Nucleus accumbens (tissue), 56 donors: ENCODE measurements at places on chromosomes 6 and 20.

DNA sequence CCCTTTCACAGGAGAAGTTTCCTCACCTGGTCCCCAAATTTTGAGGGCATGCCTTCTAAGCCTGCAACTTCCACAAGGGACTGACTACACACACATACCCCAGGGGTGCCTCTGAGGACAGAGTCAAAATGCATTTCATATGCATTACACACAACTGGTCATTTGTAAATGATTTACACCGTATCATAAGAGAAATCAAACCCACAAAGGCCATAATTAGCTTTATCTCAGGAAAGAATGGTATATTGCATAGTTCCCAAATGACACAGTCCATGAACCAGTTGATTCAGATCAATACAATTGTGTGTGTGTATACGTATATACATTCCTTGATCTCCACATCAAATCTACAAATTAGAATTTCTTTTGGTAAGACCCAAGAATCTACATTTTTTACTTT, 203.3 kb upstream of the PRDM1 start:
- DNase-seq: no peak

GRCh38 chr6:79705456-79705995, 74.4 kb downstream of the SH3BGRL2 start:
- DNase-seq: no peak

DNA sequence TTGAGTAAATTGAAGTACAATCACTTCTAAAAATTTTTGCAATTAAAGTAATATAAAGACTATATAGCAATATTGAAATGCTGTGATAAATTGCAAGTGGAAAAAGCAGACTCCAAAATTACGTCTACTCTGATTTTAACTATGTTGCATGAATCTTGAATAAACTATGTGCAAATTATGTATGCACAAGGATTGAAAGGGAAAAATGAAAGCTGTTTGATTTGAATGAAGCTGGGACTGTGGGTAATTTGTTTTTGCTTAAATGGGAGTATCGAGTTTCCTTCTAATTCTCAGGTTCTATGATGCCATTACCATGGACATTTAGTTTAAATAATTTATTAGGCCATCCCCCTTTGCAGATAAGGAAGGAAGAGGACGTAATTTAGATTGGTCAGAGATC, 198.7 kb upstream of the MYLIP start:
- DNase-seq: no peak

GRCh38 chr20:58492795-58493524, 22.2 kb downstream of the APCDD1L start:
- no peak for DNase-seq

DNA sequence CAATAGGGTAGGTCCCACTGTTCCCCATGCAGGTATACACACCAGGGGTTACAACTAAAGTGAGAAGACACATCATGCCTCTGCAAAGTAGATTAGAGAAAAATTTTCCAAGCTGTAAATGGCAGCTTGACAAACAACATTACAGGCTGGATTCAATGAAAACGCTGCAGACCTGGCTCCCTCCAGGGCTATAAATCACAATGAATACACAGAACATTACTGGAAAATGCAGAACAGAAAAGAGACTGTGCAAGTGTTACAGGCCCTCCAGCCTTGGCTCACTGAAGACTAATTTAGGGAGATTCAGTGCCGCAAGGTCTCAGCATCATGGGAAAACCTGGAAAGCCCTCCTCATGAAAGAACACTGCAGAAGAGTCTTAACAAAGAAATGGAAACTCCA, 207.8 kb downstream of the KHDC1L start:
- no peak for DNase-seq

DNA sequence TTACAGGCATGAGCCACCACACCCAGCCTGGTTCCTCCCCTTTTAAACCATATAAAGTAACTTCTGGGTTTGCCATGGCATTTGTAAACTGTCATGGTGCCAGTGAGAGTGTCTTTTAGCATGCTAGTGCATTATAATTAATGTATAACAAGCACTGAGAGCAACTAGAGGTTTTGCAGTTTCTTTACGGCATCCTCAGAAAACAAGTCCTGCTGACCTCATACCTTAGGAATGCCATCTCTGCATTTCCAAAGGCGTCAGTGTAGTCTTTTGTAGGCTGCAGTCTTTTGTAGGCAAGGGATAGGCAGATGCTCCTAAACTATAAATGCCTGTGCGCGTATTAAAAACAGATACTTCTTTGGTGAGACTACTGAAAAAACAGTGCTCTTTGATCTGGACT, 75.0 kb upstream of the EZR start:
- no peak for DNase-seq

DNA sequence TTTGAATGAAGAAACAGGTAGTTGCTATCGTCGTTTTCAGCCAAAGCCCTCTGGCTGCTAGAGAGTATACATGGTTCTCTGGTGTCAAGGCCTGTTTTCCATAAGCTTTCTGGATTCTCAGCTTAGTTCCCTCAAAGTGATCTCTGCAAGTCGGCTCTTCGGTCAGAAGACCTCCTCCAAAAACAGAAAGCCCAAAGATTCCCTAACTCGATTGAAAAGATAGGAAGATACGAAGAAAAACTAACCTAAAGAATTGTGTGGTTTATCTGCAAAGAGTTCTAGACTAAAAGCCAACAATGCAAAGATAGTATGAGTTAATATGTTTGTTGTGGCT, 545 bp upstream of the ASCC3 start:
- DNase-seq: no peak

DNA sequence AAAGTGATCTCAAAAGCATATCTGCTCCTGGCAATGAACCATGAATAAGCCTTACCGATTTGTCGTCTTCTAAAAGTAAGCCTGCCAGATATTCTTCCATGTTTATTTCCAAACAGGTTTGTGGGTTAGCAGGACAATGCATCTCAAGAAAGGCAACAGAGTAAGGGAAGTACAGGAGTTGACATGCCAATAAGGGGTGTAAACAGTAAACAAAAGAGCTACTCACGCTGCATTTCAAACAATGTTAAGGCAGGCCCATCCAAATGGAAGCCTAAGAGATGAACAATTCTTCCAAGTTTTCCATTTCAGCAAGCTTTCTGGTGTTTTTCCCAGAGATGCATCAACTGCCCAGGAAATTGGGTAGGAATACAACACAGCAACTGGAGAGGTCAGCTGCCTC, 27.8 kb upstream of the CRIP3 start:
- DNase-seq: no peak

DNA sequence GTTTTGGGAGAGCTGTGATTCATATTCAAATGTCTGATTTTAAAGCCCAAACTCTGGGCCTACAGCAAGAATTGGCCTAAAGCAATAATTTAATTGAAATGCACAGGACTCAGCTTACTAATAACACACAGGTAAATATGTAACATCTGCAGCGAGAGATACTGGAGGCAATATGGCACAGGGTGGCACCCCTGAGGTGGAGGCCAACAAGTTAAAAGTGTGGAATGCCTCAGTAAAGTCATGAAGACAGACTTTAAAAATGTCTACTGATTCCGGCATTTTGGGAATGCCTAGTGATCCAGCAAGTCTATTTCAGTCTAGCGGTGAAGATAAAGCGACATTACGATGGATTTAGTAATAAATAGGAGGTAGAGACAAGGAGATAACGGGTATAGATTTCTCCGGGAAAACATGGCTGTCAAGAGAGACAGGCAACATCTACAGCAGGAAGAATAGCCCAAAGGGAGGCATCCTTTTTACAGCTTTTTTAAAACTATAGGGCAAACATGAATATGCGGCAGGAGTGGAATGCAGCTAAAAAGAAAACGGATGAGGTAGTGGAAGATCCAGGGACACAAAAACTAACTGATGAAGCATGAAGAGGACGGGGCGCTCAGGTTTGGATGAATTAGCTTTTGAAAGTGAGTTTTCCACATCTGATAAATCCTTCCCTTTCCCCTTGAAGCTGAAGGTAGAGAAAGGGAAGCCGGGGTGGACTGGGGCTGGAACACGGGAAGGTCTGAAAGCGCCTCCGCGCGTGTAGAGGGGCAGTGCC, 1.2 kb downstream of the NANP start:
- DNase-seq: no peak

DNA sequence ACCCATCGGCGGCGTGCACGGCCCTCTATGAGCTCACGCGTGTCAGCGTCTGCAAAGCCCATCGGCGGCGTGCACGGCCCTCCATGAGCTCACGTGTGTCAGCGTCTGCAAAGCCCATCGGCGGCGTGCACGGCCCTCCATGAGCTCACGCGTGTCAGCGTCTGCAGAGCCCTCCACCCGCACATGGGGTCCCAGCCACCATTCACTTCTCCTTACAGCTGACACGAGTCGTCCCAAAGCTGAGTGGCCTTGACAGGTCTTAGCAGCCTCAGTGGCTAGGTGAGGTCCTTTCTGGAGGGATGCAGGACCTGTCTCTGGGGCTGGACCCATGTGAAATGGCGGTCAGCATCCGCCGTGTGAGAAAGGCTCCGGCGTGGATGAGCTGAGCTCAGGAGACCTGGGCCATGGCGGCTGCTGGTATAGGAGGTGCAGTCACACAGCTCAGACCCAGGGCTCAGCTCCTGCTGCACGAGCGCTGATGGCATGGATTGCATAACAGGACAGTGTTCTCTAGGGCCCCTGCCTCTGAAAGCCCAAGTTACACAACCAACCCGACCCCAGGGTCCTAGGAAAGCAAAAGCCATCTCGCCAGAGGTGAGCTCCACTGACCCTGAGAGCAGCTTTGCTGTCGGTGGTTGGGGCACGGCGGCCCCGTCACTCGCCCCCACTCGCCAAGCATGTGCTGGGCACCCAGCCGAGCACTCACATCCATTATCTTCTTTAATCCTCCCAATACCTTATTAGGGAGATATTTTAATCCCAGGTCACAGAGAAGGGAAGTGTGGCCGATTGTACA, 38.9 kb downstream of the DLL1 start:
- no peak for DNase-seq

DNA sequence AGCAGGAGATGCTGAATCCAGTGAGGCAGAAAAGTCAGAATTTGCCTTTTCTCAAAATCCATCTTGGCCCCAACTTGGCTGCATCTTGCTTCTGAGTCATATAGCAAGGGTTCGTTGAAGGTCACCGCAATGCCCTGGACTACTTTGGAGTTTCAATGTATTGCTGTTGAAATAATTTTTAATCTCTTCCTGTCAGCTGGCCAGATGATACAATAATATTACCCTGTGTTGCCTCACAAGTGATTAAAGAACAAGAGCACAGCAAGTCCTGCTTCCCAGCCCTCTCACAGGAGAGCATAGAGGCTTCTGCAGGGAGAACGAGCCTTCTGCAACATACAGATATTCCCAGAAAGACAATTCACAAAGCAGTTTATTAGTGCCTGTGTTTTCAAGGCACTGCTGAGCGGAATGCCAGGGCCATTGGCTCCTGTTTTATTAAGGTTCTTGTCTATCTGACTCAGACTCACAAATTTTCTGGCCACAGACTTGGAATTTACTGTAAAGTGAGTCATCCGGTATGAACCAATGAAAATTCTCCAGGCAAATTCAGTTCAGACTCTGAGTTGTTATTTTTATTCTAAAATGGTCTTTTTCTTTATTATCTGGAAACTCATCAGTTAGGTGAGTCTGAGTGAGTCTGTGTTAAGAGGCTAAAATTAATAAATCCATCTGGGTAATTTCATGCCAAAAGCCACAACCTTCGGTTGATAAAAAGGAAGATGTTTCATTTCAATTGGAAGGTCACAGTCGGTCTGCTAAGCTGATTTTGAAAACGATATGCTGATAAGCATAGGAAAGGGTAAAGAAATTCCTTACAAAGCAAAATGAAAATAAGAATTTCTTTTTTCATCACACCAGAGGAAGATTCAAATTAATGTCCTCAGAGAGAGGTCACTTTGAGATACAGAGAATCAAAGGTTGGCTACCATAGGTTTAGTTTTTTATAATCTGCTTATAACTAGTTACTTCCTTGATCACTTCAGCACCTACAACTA, 289.4 kb upstream of the STXBP5 start:
- DNase-seq: no peak

- DNase-seq: no peak
Measured at GRCh38 chr6:154758125-154758524, 24.9 kb downstream of the SCAF8 start.

DNA sequence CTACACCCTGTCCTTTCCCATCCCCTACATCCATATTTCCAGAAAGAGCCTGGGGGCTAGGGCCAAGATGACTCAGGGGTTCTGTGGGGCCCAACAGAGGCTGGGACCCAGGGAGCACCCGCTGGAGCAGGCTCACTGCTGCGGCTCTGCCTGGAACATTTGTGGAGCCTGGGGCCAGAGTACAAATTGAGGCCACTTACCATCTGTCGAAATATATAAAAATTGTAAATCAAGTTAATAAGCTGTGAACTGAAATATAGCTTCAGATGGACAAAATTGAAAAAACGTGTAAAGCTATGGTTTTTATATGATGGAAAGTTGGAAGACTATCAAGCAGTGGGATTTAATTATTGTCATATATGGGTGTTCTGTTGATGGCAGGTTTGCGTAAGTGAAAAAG, 82.9 kb upstream of the ATXN1 start:
- no peak for DNase-seq

DNA sequence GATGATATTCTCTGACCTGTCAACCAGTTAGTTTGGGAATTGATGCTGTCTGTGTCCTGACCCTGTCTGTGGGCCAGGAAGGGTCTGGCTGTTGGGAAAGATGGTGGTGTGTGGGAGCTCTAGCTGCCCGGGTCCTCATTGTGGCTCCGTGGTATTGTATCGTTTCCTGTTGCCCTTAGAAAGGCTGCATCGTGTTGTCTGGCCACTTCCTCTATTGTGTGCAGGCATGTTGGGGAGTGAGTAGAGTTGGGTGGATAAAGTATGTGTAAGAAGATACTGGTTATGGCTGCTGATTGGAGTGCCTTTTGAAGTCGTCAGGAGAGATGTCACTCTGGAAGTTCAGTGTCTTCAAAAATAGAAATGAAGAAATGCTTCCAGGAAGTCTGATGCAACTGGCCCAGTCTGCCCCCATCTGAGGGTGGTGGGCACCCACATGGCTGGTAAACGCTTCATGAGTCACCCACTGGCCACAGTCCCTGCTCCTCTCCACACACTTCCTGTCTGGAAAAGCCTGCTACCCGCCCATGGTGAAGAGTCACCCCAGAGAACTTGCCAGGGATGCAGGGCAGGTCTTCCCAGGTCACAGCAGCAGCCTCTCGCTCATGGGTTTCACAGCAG, 27.9 kb downstream of the PPARD start:
- DNase-seq: no peak

- DNase-seq: no peak
Measured at GRCh38 chr20:39745380-39745779, 783.2 kb downstream of the DHX35 start.

- no peak for DNase-seq
Measured at GRCh38 chr6:138234363-138234762, 16.1 kb upstream of the PBOV1 start.

GRCh38 chr6:39301606-39302005, 12.6 kb downstream of the KCNK17 start:
- DNase-seq: no peak

DNA sequence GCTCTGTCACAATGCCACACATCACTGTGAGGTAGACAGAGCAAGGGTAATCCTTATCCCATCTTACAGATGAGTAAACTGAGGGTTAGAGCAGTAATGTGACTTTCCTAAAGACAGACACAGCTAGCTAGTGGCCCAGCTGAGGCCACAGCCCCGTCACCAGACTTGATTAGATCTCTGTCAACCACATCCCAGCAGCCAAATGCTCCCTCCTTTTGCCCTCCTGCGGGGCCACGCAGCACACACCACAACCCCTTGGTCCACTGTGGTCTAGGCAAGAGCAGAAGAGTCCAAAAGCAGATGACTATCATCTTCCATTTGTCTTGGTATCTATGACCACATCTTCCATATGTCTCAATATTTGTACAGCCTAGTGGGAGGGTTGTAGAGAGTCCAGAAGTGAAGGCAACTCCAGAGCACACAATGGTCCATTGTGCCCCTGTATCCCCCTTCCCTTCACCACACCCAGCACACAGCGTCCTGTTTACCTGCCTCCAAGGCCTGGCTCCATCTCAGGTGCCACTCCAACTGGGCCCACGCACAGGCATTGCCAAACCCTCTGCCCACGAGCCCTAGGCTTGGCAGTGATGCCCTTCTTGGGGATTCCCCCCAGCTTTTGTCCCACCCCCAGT, 47.1 kb upstream of the FOXP4 start:
- DNase-seq: no peak
